Fibroblast of skin of left biceps (primary cell): ENCODE measurements at places on chromosomes 6 and 20.

DNA sequence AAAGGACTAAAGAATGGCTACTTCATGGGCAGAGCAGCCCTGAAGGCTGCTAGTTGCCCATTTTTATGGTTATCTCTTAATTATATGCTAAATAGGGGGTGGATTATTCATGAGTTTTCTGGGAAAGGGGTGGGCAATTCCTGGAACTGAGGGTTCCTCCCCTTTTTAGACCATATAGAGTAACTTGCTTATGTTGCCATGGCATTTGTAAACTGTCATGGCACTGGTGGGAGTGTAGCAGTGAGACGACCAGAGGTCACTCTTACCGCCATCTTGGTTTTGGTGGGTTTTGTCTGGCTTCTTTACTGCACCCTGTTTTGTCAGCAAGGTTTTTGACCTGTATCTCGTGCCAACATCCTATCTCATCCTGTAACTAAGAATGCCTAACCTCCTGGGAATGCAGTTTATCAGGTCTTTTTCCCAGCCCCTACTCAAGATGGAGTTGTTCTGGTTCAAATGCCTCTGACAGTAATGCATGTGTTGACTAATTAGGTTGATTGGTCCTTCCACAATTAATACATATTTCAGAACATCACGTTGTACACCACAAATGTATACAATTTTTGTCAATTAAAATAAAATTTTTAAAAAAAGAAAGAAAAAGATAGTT is 139.5 kb downstream of the PDE7B start:
- DNase-seq = no peak

DNA sequence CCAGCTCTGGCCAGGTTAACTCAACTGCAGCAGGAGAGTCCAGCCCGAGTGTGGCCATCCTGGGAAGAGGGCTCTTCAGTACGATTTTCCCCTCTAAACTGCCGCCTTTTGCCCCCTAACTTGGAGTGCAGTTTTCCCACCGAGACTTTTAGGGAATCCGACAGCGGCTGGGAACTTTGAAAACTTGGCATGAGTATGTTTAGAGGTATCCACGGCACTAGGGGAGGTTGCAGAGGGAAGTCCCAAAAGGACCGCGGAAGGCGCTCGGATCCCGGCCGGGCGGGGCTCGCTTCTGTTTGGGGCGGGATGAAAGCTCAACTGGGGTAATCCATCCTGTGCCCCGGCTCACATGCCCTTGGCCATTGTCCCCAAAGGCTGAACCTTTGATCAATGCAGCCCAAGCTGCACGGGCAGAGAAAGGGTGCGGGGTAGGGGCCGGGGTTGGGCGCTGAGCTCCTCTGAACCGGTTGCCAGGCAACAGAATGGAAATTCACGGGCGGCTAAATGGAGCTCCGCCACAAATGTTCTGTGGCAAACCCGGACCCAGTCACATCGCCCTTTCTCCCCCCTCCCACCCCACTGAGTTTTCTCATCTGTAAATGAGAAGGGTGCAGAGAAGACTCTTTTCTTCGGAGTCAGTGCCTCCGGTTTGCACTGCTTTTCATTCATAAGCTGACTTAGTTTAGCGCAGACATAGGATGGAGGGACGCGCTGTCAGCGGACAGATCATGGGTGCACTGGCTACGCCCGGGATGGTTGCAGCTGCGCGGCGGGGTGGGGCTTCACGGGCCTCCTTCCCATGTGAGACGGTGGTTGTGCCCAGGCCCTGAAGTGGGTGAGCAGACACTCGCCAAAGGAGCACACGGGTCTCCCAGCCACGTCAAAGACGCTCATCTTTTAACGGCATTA is 2.3 kb downstream of the BMP6 start:
- no peak for DNase-seq

DNA sequence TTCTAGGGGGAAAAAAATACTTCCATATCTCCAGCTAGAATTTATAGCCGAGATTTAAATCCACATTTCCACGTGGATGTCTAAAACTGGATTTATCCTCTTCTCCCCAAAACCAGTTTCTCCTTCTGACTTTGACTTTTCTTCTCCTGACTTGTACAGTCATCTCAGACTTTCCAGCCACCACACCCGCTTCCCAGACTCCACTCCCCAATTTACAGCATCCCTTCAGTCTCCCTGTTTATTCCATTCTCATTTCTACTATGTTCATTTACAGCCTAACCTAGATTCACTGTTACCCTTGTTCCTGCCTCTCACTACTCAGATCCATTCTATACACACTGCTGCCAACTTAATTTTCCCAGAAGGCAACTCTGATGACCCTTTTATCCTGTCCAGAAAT is 224.8 kb downstream of the KHDC1L start:
- no peak for DNase-seq

- peak; percentile 87 for DNase-seq
Measured at GRCh38 chr6:161038229-161039031, 46.9 kb downstream of the MAP3K4 start.

DNA sequence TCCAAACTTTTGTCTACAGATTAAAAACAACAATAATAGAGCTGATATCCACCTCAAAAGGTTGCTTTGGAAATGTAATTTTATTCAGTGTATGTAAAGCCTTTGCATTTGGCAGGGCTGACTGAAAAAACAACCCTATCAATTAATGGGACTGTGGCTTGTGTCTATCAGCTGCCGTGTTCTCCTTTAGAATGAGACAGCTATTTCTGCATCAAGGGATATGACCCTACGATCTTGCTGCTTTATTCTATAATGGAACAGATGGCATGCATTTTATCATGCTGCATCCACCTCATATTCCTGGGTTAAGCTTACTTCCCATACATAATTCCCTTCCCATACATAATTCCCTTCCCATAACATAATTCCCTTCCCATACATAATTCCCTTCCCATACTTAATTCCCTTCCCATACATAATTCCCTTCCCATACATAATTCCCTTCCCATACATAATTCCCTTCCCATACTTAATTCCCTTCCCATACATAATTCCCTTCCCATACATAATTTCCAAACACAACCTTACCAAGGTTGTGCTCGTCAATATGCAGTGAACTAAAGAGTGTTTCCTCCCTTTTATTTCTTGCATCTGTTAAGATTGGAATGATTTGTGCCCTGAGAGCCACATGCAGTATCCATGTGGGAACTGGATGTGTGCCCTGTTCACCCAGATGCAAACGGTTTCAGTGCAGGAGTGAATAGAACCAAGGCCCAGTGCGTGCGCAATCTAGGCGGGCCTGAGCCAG is 26.8 kb downstream of the SERPINB6 start:
- DNase-seq = no peak

DNA sequence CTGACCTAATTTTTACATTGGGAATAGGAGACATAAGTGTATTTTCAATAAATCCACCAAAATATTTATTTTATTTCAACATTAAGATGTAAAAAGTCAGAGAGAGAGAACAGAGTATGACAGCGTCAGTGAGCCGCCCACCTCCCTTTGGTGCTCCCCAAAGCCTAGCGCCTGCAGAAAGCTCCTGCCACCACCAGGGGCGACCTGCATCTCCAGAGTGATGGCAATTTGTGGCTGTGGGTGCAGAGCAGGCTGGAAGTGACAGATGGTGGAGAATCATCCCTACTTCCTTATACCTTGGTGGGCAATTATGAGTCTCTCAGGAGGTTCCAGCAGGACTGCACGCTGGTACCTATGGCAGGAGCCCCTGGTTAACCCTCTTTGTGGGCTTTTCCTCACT is 87.3 kb downstream of the PTPRT start:
- DNase-seq = no peak

DNA sequence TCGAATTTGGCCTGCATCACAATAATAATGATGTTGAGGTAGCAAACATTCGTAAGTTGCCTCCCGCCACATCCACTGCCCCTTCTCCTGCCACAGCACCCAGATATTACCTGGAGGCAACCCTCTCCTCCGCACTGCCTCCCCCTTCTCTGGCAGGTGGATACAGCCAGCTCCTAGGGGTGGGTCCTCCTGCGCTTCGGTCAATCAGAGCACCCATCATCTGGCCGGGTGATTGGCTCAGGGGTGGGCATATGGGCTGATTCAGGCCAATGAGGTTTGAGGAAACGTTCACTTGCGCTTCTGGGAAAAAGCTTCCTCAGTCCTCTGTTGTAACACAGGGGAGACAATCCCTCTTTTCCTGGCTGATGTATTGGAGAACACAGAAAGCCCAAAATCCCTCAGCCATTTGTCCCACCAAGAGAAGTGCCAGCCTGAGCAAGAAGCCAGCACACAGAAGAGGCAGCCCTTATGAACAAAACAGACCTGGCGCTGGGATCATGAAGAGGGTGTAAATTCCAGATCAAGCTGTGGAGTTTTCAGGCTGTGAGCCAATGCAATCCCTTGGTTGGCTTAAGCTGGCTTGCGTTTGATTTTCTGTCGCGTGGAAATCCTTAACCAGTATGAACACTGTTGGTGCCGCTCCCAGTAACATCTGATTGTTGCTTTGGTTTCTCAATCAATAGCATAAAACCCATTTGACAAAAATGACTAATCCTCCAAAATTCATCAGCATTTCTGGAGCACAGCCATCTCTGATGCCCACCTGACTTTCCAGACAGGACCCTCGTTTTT is 82.2 kb downstream of the PRDM1 start:
- no peak for DNase-seq
